ENCODE measurements at places on chromosomes 11 and 22. TPM values are rescaled to one million over a fixed set of nuclear protein-coding genes. Genes with fewer than 3 reads are reported as not detected.

SCN4B gene
- 0.29 TPM for total RNA-seq

GAS2L1 gene
- total RNA-seq, result 0.78 TPM

SCGB2A2 gene
- total RNA-seq, result not detected

MEI1 gene
- 31.1 TPM for total RNA-seq

LRP4 gene
- 0.38 TPM for total RNA-seq

KLHDC7B gene
- total RNA-seq, result 5.9 TPM

CCDC88B gene
- total RNA-seq, result 94.7 TPM

JAML gene
- 305 TPM for total RNA-seq

KLHL35 gene
- 0.55 TPM for total RNA-seq

EPS8L2 gene
- total RNA-seq, result 14.3 TPM

P2RY2 gene
- total RNA-seq, result not detected

CNIH2 gene
- total RNA-seq, result 2.4 TPM

LARGE1 gene
- total RNA-seq, result 0.38 TPM

FBLN1 gene
- not detected for total RNA-seq

TRIM29 gene
- total RNA-seq, result not detected

CHRM4 gene
- total RNA-seq, result not detected

TMEM184B gene
- total RNA-seq, result 28.8 TPM

ATG16L2 gene
- total RNA-seq, result 57.0 TPM

OMP gene
- total RNA-seq, result not detected

SMCO4 gene
- total RNA-seq, result 13.5 TPM

PARVG gene
- total RNA-seq, result 47.9 TPM

DDX25 gene
- total RNA-seq, result not detected

XKR3 gene
- not detected for total RNA-seq

CARD16 gene
- 9.2 TPM for total RNA-seq

F2 gene
- not detected for total RNA-seq

Measured in activated CD8-positive, alpha-beta memory T cell treated with anti-CD3 and anti-CD28 coated beads for 36 hours (primary cell).